ENCODE measurements at places on chromosomes 3 and 15. TPM values are rescaled to one million over a fixed set of nuclear protein-coding genes. Genes with fewer than 3 reads are reported as not detected.

Gene RBPMS2
- not detected for total RNA-seq

Gene RBSN
- 10.4 TPM for total RNA-seq

Gene GABRG3
- total RNA-seq, result not detected

Gene CCDC54
- total RNA-seq, result not detected

Gene OXTR
- total RNA-seq, result 0.03 TPM

Gene STRIT1
- not detected for total RNA-seq

Gene LRRC58
- 37.0 TPM for total RNA-seq

Gene CPB1
- total RNA-seq, result not detected

Gene OSTN
- total RNA-seq, result not detected

Gene CD200
- total RNA-seq, result not detected

Gene SPRED1
- total RNA-seq, result 28.1 TPM

Gene ZSCAN2
- total RNA-seq, result 11.0 TPM

Gene ONECUT1
- total RNA-seq, result not detected

Gene AGTR1
- total RNA-seq, result not detected

Gene ABI3BP
- 2.1 TPM for total RNA-seq

Gene CCR9
- not detected for total RNA-seq

Gene RAF1
- total RNA-seq, result 96.8 TPM

Gene CFAP100
- not detected for total RNA-seq
